ENCODE measurements at places on chromosomes 2 and 18. TPM values are rescaled to one million over a fixed set of nuclear protein-coding genes. Genes with fewer than 3 reads are reported as not detected.

DNA sequence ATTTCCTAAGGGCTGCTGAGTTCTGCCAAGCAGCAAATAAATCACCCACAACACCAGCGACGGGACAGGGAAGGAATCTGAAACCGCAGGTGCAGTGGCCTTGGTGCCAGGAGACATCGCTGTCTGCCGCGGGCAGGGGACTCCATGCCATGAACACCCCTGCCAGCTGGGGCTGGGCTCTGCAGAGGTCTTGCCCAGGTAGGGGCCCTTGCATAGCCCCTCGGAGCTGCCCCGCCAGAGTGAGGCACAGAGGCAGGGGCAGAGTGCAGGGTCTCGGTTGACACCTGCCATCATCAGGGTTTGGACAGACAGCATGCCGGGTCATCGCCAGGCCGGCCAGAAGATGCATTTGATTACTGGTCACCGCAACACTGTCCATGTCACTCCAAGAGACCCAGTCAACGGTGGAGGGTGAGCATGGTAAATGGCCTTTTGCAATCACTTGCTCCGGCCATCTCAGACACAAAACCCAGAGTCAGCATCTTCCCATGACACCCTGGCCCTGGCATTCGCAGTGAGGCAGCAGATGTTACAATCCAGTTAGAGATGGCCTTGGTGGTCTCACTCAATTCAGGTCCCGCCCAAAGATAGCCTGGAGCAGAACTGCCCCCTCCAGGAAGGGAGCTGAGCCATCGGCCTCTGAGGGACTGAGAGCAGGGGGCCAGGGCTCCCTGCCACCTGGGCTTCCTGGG is 255.4 kb downstream of the NDUFA10 start:
- no peak for DNase-seq

DNA sequence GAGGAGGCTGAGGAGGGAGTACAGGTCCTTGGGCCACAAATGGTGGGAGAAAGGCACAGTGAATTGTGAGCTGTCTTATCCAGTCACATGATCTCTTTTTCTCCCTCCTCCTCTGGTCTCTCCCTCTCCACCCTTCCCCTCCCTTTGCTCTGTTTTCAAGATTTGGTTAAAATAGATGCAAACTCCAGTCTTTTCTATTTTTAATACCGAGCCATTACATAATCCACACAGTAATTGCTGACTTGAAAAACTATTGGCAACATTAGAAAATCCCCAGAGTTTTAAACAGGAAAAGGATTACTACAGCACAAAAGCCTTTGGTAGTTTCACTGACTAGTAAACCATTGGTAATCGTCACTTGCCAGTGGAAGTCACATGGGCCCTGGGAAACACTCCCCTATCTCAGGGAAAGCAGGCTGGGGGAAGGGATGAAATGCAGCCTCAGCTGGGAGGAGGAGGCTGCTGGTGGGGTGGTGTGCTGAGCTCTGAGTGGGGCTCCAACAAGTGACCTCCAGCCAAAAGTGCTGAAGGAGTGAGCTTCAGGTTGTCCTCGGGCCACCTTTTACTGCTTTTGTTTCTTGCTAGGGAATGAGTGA is 57.4 kb upstream of the PCBP1 start:
- DNase-seq = no peak

- peak; percentile 95 for DNase-seq
These were observed 17.9 kb downstream of the CAPN10 start for GRCh38 chr2:240604291-240604938.

FN1 gene
- total RNA-seq = 0.03 TPM

- DNase-seq = no peak
These were observed 117.9 kb downstream of the CSRNP3 start for GRCh38 chr2:165587335-165587938.

DNA sequence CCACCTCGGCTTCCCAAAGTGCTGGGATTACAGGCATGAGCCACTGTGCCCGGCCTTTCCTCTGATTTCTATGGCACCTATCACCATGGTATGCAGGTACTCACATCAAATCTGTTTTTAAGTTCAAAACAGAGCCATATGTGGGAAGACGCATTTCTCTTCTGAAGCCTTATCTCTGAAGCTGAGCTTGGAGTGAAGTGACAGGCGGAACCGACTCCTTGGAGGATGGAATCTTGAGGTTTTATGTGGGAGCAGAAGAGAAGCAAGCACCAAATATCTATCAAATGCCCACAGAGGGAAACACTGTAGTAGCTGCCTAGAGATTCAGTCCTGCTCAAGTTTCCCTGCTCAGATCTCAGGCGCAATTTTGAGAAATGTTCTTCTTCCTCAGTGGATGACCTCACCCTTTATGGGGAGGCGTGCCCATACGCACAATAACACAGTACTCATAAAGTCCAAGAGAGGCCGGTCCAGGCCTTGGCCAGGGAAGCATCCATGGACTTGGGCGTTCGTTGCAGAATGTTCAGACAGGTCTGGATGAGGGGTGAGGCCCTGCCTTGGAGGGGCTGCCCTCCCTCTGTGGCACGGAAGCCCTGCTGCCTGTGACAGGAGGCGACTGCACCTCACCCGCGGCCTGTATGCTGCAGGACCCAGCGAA is 67.9 kb downstream of the HNRNPLL start:
- no peak for DNase-seq

- DNase-seq = no peak
These were observed 21.7 kb downstream of the DNAJC27 start for GRCh38 chr2:24950102-24950501.

All from HT-29 (cell line).